ENCODE measurements at places on chromosomes 1 and 21.

DNA sequence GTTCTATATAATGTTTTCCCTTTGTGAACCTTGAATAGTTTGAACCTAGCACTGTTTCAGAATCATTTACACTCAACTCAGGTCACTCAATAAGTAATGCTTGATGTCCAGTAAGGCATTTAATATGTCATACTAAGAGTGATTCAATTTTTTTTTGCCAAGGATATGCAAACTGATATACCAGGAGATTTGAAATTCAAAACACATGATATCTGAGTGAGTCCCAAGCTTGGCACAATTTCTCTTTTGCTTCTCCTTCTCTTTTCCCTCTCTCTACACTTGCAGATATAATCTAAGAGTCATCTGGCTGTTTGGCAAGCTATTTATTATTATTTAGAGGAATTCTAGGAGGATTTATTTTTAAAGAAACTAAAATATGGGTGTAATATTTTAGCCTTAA lies 61.6 kb upstream of the SPAG17 start:
- DNase-seq: no peak

DNA sequence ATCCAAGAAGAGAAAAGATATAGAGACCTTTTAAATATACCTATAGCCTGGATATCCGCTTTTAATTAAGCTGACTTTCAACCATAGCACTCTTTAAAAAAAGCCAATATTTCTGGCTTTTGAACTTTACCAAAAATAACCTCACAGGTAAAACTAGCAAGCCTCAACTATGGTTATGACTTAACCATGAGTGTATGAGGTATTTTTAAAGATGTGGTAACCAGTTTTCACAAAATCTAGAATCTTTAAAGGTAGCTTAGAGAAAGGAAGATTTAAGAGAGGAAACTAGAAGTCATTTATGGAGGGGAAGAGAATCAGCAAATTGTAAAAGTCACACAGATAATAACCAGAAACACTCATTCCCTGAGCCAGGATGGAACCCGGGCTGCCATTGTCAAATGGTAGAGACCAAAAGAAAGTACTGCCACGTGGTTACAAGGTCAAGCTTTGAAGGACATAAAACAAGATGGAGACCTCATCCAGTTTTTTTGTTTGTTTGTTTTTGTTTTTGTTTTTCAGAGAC lies 288.4 kb upstream of the RGS18 start:
- no peak for DNase-seq

DNA sequence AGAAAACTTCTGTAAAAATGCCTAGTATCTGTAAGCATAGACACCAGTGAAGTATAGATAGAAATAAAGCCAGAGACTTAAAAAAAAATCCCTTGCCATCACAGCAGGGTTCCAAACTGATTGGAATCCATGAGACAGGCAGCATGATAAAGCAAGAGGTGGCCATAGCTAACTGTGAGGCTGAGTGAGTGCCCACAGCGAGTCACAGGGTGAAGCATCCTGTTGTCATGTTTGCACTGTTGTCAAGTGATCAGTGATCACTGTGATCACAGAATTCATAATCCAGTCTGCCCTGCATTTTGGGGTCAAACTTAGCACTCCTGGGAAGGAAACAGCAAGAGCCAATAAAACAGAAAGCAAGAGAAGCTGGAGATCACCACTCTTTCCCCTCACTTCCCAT lies 33.3 kb downstream of the LRRC8B start:
- DNase-seq: no peak

- no peak for DNase-seq
Measured at GRCh38 chr1:77540501-77541161, 141.8 kb downstream of the ZZZ3 start.

- DNase-seq: no peak
Measured at GRCh38 chr21:34018185-34018584, 55.2 kb upstream of the MRPS6 start.

- no peak for DNase-seq
Measured at GRCh38 chr1:97123717-97124431, 402.3 kb downstream of the PTBP2 start.

- no peak for DNase-seq
Measured at GRCh38 chr1:16076031-16076864, 2.8 kb upstream of the FAM131C start.

DNA sequence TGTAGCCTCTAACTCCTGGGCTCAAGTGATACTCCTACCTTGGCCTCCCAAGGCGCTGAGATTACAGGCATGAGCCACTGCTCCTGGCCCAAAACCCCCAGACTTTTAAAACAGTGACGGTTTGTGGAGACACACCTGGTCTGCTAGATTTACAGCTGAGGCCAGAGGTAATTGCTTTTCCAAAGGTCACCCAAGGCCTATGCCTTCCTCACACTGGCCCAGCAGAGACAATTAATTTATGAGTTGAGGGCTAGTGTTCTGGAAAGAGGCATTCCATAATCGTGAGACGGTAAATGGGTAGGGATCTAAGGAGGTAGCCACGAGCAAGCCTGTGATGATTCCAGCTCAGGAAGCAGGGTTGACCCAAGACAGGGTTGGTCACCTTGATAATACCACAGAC lies 12.4 kb upstream of the PARP1 start:
- DNase-seq: no peak

DNA sequence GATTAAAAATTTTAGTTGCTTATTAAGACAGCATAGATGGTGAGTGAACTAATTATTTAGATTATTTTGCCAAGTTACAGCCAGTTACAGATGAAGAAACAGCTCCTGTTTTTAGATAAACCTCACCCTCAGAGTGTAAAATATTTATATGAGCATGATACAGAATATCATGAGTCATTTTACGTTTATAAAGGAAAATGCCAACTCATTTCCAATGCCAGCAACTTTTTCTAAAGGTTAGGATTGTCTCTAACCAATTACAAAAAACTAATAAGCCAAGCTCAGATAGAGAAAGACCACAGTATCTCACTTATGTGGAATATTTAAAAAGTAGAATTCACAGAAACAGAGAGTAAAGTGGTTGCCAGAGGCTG lies 590.1 kb downstream of the LTN1 start:
- no peak for DNase-seq

GRCh38 chr1:162192306-162192678 lies 122.8 kb downstream of the NOS1AP start:
- DNase-seq: no peak

- no peak for DNase-seq
Measured at GRCh38 chr21:41950941-41951351, 2.9 kb downstream of the C2CD2 start.

DNA sequence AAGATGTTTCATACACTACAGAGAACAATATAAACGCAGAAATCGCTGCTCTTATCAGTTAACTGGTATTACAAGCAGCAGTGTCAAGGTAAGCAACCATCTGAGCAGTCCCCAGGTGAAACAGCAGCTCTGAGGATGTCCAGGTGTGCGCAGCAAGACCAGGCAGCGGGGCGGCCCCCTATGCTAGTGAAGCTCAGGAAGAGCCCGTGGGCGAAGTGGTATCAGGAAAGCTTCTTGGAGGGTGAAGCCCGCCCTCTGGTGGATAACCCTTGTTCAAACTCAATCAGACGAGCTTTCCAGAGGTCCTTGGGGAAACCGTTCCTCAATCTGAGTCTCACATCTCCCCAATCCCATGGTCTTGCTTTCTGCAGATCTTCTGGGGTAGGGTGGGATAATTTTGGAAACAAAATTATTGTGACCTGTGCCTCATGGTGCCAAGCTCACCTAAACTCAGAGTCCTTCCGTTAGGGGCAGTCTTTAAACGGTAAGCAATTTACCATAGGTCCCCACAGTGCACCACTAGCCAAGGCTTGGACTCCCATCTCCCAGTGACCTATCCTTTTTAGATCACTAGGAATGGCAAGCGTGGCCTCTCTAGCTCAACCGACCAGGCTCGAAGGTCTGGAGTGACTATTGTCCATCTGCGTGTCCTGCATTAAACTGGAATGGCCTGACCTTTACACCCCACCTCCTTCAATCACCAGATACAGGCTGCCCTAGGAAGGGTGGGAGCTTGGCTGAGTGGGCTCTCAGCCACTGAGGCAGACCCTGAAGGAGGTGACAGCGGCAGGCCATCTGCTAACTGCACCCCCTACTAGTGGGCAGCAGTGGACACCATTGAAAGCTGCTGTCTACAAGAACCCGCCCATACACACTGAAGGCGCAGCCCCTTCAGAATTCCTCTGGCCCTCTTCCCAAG lies 13.6 kb upstream of the FAM110D start:
- DNase-seq: peak; percentile 48

DNA sequence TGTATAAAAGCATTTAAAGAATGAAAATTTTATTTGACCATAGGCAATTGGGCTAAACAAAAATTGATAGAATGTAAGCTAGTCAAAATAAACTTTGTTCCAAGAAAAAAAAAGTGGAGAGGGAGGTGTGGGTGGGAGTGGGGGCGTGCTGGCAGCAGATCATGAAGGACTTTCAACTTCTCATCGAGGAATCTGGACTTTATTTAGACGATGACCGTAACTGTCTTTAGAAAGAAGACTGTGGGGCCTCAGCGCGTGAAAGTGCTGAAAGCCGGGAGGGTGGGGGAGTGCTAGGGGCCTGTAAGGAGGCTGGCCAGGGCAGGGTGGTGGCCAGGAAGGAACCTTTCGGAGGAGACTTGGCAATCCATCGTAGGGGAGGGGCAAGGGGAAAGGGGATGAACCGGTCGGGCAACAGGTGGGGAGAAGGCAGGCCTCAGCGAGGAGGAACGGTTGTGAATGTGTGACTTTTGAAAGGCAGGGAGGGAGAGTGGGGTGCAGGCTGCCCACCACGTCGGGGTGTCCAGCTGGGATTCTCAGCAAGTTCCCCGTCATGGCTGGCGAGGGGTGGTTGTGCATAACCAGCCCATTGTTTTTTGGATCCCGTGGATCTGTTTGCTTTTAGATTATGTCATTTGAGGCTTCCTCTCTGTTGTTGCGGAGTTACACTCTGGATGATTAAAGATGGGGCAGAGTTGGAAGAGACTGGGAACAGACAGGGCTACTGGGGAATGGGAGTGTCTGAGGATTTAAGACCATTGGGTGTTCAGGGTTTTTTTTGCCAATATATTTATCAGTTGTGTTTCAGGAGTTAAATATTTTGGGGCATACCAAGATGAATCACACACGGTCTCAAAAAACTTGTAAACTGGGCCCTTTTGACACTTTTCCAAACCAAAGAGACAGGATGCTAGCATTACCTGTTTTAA lies 35.5 kb downstream of the HUNK start:
- no peak for DNase-seq

DNA sequence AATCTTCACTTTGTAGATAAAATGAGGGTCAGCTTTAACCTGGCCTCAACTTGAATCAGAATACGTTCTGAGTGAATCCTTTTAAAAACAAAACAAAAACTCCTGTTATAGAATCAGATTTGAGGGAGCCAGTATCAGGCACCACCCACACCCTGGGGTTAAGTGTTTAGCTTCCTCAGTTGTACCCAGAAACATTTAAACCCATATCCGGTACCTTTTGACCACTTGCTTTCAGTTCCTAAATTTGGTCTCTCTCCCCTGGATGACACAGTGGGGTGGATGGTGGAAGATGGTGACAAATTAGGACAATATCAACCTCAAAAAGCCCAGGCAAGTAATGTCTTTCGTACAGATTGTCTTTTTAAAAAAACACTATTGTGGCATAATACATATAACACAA lies 10.4 kb downstream of the KLHDC7A start:
- DNase-seq: no peak

DNA sequence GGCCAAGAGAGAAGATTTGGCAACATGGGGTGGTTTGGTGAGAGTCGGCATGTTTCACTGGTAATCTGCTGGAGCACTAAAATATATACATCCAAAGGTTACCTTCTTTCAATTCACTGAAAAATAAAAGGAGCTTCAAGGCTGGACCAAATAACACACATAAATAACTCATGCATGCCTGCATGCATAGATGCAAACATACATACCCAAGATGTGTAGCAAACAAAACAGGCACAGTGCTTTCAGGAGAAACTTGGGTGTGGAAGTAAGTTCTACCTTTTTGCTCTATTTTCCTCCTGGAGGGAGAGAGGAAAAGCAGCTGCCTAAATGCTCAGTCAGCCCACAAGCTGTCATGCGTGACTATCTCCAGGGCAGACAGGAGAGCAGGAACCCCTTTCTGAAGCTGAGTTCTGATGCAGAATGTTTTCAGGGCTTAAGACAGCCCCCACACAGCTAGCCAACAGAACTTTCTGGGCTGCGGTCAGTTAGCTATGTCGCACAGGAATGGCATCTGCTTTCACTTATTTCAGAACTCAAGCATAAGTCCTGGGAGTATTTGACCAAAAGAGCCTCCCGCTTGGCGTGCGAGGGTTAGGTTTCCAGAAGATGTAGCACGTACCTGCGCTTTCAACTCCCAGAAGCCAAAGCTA lies 166.2 kb downstream of the TOMM20 start:
- DNase-seq: no peak

DNA sequence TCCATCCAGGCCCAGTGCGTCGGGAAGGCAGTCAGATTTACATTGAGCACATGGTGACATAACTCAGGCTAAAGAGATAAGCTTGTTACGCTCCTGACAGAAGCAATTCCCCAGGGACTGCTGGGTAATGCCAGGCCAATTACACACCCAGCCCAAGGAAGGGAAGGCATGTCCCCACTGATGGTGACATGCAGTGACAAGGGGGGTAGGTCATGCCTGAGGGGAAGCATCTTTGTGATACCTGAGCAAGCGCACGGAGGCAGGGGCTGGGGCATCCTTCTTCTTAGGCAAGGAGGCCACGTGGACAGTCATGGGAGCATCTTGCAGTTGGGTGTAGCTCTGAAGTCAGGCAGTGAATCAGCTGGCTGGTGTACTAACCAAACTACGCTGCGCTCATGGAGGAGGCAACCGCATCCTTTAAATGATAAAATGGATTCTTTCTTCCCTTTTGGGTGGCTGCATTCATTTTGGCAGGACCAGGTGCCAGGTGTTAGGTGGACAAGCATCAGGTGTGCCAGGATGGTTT lies 39.6 kb upstream of the GRIK3 start:
- no peak for DNase-seq

DNA sequence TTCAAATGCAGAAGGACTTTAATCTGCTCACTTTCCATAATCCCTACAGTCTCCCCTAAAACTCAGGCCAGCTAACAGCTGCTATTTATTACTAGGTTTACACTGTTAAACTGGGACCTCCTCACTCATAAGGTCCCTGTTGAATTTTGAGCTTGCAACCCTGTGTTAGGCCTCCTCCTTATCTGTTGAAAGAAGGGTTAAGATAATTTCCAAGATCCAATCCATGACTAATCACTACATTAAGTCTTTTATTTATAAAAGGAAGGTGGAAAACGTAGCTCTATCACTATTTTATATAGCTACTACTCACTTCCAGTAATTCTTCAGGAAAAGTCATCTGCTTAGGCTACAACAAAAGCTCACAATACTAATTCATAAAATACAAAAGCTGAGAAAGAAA lies 79.5 kb downstream of the EVI5 start:
- DNase-seq: no peak

GRCh38 chr1:2525572-2525919 lies 850 bp downstream of the PANK4 start:
- DNase-seq: no peak
